Glomerular endothelial cell (primary cell): ENCODE measurements at places on chromosomes 12 and 14. TPM values are rescaled to one million over a fixed set of nuclear protein-coding genes. Genes with fewer than 3 reads are reported as not detected.

DNA sequence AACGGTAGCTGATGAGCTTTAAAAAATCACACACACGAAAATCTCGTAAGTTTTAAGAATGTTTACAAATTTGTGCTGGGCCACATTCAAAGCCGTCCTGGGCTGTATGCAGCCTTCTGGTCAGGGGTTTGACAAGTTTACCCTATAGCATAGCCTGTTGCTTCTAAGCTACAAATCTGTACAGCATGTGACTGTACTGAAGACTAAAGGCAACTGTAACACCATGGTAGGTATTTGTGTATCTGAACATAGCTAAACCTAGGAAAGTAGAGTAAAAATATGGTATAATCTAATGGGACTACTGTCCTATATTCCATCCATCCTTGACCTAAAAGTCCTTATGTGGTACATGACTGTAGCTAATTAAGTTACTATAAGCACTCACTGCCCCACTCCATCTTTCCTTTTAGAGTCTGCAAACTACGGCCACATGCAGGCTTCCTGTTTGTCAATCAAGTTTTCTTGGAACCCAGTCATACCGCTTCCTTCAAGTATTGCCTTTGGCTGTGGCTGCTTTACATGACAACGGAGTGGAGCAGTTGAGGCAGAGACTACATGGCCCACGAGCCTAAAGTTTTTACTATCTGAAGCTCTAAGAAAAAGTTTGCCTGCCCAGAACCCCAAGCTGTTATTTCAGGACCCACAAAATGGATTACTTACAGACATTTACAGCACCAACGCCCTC lies 18.5 kb downstream of the KRT7 start:
- no peak for DNase-seq

- no peak for DNase-seq
These were observed 68.0 kb upstream of the SLCO1C1 start for GRCh38 chr12:20627001-20627588.

GRCh38 chr12:130576371-130576816 lies 139.7 kb downstream of the RIMBP2 start:
- DNase-seq = no peak

DNA sequence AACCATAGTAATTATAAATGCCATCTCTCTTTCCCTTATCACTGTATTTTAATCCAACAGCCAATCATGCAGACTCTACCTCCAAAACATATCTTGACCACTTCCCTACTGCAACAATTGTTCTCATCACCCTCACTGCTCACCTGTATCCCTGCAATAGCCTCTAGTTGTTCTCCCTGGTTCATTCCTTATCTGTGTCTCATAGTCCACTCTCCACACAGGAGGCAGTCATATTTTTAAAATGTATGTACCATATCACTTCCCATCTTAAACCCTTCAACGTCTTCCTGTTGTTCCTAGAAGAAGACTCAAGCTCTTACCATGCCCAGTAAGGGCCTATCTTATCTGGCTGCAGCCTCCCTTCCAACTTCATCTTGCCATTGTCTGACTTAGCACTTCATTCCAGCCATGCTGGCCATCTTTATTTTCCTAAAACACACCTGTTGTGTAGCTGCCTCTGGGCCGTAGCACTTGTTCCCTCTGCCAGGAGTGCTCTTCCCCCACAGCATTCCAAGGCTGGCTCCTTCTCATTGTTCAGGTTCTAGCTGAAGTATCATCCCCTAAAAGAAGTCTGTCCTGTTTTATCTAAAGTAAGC lies 27.8 kb upstream of the BHLHE41 start:
- no peak for DNase-seq

DNA sequence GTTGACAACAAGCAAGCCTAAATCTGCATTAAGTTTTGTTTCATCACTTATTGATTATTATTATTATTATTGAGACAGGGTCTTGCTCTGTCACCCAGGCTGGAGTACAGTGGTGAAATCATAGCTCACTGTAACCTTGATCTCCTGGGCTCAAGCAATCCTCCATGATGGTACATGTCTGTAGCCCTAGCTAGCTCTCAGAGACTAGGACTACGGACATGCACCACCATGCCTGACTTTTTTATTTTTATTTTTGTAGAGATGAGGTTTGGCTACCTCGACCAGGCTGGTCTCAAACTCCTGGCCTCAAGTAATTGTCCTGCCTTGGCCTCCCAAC lies 35.7 kb upstream of the STK38L start:
- DNase-seq = no peak

GRCh38 chr14:93980456-93981201 lies 4.3 kb upstream of the ASB2 start:
- no peak for DNase-seq

- no peak for DNase-seq
These were observed 8.4 kb downstream of the TRMT61A start for GRCh38 chr14:103537175-103537990.

GRCh38 chr12:124604264-124604680 lies 36.9 kb upstream of the NCOR2 start:
- DNase-seq = no peak

GRCh38 chr12:105920161-105920684 lies 218.5 kb downstream of the NUAK1 start:
- DNase-seq = no peak

GRCh38 chr14:101174522-101174838 lies 271.0 kb upstream of the RTL1 start:
- no peak for DNase-seq

DNA sequence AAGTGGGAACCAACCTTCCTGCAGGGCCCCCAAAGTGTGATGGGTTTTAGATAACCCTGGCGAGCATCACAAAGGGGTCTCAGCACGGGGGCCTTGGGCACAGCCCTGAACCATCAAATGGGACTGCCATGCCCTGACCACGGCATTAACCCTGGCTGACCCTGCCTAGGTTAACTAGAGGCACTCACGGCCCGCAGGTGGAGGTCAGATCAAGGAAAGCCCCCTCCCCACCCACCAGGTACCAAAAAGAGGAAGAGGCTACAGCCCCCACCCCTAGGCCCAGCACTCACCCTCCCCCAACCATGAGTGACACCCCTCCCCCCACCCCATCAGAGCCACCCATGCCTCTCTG lies 42.5 kb downstream of the CCNK start:
- no peak for DNase-seq

DNA sequence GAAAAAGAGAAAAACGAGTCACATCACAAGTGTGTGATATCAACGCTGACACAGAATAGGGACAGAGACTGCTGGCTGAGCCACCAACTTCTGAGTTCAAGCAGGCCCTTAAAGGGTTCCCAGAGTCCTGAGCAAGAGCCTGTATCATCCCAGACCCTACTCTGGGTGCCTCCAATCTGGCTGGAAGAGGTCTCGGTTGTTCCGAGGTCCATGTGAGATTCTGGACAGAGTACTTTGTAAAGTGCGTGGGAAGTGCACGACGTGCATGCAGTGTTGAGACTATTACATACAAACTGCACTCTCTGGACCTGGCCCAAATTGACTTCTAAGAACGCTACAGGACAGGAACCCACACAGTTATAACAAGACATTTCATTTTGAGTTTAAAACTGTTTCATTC lies 40.6 kb downstream of the MOK start:
- no peak for DNase-seq

DNA sequence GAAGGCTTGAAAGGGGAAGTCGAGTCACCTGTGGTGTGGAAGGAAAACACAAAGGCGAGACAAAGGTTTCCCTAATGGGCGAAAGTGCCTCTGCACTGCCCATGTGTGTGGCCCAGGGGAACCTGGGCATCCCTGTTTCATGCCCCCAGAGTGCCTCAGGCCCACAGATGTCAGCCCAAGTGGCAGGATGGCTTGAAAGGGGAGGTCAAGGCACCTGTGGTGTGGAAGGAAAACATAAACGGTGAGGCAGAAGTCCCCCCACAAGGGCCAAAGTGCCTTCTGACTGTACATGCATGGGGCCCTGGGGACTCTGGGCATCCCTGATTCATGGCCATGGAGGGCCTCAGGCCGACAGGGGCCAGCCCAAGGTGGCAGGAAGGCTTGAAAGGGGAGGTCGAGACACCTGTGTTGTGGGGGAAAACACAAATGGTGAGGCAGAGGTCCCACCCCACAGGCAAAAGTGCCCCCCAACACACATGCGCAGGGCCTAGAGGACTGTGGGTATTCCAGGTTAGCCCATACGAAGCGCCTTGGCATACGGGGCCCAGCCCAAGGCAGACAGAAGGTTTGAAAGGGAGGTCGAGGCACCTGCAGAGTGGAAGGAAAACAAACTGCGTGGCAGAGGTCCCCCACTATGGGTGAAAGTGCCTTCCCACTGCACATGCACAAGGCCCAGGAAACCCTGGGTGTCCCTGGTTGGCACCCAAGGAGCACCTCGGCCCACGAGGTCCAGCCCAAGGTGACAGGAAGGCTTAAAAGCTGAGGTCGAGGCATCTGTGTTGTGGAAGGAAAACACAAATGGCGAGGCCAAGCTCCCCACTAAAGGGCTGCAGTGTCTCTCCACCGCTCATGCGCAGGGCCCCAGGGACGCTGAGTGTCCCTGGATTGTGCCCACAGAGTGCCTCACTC lies 382.3 kb downstream of the ALG10 start:
- no peak for DNase-seq

DNA sequence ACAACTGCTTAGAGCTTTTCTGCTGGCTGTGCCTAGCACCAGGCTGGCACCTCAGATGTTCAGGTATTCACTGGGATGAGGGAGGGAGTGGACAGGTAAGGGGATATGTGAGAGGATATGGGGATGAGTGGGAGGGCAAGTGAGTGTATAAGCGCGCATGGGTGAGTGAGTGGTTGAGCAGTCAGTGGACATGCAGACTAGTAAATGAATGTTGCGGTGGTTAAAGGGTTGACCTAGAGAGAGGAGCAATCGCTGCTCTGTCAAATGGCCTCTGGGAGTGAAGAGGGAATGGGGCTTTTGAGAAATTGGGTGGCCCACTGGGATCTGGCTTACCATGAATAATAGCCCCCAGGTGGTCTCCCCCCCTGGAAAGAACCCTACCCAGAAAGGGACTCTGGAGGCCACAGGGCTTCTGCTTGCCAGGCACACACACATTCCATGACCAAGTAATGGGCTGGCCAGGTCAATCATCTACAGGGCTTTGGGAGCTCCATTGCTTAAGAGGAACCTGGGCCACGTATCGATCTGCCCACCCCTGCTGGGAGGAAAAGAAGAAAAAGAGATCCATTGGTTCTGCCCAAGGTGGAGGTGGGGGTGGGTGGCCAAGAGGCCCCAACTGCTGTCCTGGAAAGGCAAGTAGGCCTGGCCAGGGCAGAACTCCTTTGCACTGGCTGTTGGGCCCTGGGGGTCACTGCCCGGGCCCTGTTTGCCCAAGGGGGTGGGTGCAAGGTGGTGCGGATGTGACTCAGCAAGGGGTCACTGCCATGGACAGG lies 30.8 kb upstream of the ZFP36L1 start:
- no peak for DNase-seq

SMOC1 gene
- 1.1 TPM in 1 of 2 replicates, not detected in the other for total RNA-seq

C14orf132 gene
- 5.9 and 6.0 TPM in 2 replicates for total RNA-seq

NAA25 gene
- 11.9 and 18.5 TPM in 2 replicates for total RNA-seq

ARHGAP9 gene
- total RNA-seq = 0.18 and 0.24 TPM in 2 replicates

KRT71 gene
- not detected in 2 replicates for total RNA-seq

ARHGEF40 gene
- 20.4 and 22.0 TPM in 2 replicates for total RNA-seq
